RWPE2 (cell line): ENCODE measurements at places on chromosomes 3 and 15.

DNA sequence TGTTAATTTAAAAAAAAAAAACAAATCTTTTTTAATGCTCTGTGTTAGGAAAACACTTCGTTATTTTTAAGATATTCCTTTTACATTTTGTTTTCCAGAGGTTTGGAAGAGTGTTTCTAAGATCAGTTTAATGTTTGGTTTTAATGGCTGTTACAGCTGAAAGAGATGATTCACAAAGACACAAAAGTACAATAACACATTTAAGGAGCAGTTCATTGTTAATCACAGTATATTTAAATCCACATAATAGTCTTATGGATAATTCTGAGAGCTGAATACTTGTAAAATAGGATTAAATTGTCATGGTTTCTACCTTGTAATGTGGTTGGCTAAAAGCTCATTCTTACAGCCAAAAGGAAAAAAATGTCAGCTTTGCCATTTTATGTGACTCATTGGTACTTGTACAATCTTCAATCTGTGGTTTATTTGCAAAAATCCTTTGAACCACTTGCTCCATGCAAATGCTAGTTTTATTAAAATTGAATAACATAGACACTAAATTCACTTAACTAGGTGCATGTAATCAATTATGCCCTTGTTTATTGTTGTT lies 426.4 kb downstream of the NLGN1 start:
- no peak for DNase-seq

DNA sequence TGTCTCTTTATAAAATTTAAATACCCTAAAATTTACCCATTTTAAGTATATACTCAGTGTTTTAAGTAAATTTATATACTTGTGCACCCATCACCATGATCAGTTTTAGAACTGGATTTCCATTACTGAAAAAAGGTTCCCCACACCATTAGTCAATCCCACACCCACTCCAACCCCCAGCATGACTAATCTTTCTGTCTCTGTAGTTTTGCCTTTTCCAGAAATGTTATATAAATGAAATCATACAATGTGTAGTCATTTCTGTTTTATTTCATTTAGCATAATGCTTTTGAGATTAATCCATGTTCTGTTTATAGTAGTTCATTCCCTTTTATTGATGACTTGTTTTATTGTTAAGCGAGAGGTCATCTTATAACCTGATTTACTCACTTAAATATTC lies 66.1 kb upstream of the LIMD1 start:
- DNase-seq = no peak

GRCh38 chr15:47968593-47968992 lies 152.2 kb upstream of the SLC24A5 start:
- DNase-seq = no peak

- DNase-seq = no peak
Observed at GRCh38 chr3:155886915-155887314, 16.5 kb downstream of the GMPS start.

GRCh38 chr3:151903501-151903991 lies 30.1 kb downstream of the SUCNR1 start:
- no peak for DNase-seq
